ENCODE measurements at places on chromosomes 4 and X.
A peak's percentile ranks its signal among the peaks of the same experiment; 100 is the strongest.

DNA sequence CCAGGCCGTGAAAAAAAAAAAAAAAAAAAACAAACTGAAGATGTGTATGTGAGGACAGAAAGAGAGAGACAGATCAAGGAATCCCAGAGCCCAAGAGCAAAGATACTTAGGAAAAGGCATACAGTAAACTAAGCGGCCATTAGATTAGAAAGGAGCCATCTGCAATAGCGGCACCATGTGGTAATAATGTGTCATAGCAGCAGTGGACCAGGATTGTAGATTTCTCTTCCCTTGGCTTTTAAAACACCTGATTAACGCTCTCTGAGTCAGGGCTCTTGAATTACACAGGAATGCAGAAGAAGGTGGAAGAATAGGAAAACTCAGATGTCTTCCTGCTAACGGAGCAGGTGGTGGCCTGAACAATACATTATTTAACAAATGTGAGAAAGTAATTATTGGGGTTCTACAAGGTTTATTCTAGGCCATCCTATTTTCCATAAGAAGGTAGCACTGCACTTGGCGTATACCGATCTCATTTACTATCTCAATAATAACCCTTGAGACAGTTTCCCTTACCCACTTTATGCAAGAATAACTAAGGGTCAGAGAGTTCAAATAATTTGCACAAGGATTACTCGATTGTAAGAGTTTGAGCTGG, 182.7 kb downstream of the KCNIP4 start:
- DNase-seq = peak; percentile 42

DNA sequence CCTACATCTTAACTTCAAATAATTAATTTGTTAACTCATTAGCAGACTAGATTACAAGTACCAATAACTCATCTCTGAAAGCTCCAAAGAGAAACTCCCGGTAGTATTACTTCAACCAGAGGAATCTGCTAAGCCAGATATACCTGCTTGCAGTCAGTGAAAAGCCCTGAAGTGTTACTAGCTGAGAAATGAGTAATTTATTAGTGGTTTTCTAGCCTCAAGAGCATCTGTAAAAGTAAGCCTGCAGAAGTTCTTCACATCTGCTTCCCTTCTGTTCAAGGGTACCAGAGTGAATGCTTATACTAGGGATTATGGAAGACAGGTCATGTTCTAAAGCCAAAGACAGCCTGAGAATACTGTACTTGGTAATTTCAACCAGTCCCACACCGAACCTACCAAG, 34.7 kb downstream of the IRS4 start:
- DNase-seq = no peak

- no peak for DNase-seq
Observed at GRCh38 chr4:184844742-184845141, 19.0 kb upstream of the ACSL1 start.

DNA sequence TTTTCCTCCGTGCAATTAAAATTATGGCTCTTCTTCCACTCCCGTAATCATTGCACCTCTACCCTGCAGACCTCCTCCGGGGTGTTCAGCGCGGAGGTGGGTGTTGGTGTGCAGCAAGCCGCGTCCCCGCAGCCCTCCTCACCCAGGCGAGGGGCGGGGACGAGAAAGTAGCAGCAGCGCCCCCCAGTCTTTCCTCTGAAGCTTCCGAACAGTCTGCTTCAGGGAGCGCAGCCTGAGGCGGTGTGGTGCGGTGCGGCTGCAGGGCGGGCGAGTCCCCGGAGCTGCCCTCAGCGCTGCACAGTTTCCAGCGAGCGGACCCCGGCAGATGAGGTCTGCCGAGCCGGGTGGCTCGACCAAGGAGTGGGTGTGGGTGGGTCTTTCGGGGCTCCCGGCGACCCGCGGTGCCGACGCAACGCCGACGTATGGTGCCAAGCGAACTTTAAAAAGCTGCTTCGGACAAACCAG, at the start of gene FRAS1:
TSS of gene FRAS1 (plus strand) at position 189 of the 465 bp plus-strand sequence. CDS start 687 bp downstream, outside the sequence.
- no peak for DNase-seq

DNA sequence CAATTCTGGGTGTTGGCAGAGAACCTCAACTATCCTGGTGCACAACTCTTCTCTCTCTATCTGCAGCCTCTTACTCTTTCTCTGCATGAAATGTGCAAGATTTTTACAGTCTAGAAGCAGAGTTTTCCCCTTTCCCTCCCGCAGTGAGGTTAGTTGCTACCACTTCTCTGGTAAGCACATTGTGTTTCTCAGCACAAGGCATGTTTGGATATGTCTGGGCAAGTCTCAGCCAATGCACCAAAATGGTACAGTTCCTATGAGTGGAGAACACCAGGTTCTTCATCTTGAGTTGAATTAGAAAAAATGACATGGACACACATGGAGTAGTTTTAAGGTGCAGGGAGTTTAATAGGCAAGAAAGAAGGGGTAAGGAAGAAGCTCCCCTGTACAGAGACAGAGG, 187.0 kb downstream of the CCNG2 start:
- DNase-seq = no peak

DNA sequence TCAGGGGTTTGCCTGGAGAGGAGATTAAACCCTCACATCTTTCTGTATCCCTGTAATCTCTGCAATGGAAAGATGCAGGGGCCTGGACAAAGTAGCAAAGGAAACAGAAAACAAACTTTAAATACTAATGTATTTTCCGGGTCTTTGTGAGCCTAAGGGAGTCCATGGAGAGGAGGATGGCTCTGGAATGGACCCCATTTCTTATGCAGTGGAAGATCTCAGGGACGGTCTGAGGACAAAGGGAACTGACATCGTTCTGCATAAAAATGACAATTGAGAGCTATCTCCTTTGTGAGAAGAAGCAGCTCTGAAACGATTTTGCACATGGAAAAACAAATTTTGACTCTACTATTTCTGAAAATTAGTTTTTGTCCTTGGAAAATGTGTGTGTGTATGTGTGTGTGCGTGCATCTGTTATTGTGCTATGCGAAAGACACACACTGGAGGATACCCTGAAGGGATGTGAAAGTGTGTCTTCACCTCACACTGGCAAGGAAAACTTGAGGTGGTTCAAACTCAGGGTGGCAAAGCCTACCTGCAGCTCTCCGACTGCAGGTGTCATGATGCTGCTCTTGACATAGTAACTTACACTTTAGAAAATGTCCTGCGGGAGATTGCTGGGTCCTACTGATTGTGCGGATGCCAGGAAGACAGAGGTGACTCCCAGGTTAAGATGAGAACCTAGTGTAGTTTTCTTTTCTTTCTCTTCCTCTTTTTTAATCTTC, 126.4 kb upstream of the JADE1 start:
- DNase-seq = no peak

GRCh38 chr4:703336-704197, 2.1 kb upstream of the PCGF3 start:
- no peak for DNase-seq

GRCh38 chr4:82430964-82431745, 765 bp downstream of the ENOPH1 start:
- no peak for DNase-seq

GRCh38 chr4:162506253-162506652, 342.5 kb upstream of the FSTL5 start:
- no peak for DNase-seq

DNA sequence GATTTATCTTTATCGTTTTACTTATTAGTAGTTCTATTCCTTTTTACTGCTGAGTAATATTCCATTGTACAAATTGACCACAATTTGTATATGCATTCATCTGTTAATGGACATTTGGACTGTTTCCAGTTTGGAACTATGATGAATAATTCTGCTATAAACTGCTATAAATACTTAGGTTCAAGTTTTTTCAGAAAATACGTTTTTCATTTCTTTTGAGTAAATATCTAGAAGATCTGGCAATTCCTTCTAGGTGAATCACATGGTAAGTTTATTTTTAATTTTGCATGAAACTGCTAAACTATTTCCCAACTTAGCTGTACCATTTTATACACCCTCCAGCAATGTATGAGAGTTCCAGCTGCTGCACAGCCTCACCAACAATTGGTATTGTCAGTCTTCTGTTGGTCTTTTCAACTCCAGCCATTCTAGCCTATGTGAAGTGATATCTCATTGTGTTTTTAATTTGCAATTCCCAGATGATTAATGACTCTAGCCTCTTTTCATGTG, 22.2 kb downstream of the LIN54 start:
- DNase-seq = no peak

GRCh38 chrX:118216509-118216908, 99.9 kb upstream of the KLHL13 start:
- peak; percentile 7 for DNase-seq

Data from COLO829 (cell line).